ENCODE measurements at places on chromosomes 3 and 15.

DNA sequence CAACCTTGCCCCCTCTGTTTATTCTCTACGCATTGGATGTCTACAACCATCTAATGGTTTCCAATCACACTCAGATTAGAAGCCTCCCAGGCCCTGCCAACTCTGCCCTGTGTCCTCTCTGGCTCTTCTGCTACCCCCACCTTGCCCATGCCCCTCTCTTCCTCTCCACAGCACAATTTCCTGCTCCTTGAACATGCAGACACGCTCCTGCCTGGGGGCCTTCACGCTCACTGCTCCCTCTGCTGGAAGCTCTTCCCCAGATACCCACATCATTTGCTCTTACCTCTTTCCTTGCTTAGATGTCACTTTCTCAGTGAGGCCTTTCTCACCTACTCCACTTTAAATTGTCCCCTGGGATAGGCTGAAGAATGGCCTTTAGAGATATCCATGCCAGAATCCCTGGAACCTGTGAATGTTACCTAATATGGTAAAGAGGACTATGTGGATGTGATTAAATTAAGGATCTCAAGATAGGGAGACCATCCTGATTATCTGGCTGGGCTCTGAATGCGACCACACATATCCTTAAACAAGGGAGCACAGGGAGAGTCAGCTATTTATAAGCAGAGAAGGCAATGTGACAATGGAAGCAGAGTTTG is 9.9 kb downstream of the KY start:
- no peak for DNase-seq

DNA sequence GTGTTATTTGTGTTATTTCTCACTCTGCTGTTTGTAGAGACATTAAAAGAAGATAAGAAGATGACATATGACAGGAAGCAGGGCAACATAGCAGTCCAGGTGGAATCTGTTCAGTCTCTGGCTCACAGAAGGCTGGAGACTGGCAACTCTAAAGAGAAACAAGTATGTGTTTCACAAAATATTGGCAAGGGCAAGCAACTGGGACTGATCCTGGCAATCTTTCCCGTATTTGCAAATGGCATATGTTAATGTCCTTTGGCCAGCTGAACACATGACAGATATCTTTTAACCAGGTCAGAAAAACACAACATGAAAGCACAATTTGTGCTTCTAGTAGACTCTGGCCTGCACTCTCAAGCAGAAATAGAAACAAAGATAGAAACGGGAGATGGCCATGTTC is 1354.1 kb upstream of the EPHA6 start:
- no peak for DNase-seq

DNA sequence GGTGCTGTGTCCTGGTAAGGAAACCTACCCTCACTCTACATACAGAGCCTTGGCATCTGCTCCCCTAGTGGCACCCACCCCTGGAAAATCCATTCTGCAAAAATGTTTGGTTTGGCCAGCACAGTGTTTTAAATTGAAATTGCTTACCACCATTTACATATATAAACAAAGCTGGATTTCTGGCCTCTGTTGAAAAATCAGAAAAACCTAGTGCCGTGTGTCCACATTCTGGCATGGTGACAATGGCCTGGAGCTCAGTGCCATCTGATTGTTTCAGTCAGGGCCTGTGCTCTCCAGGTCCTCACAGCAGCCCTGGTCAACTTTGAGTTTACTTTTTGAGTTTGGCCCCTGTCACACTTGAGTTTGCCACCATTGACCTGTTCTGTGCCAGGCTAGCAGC is 2.9 kb upstream of the IL17RC start:
- no peak for DNase-seq

DNA sequence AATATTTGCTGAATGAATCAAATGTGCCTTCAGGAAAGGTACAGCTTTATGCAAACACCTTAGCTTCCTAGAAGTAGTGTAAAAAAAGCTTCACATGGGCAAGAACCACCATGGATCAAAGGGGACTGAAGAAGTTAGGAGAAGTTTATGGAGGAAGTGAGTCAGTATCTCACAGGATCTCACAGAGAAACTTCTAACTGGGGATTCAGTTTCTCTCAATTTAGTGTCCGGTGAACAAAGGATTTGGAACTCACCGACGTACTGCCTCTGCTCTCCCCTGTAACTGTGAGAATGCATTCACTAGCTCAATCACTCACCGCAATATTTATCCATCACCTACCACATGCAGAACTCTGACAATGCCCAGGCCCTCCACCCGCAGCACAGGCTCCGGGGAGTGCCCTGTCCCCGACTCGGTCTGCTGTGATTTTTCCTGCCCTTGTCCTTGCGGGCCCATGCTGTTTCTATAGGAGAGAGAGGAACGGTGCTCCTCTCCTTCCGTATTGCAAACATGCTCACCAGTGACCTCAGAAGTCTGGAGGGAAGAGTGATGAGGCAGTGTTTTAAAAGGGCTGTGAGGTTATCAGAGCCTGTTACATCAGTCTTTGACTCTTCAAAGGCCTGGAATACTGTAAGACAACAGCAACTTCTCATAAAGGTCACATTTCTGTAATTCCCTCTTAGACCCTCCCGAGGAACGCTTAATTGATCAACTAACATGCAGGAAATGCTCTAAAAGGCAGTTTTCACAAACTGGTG is 222.5 kb upstream of the ICE2 start:
- no peak for DNase-seq

GRCh38 chr3:192514081-192514753 is 213.1 kb downstream of the FGF12 start:
- DNase-seq: no peak

DNA sequence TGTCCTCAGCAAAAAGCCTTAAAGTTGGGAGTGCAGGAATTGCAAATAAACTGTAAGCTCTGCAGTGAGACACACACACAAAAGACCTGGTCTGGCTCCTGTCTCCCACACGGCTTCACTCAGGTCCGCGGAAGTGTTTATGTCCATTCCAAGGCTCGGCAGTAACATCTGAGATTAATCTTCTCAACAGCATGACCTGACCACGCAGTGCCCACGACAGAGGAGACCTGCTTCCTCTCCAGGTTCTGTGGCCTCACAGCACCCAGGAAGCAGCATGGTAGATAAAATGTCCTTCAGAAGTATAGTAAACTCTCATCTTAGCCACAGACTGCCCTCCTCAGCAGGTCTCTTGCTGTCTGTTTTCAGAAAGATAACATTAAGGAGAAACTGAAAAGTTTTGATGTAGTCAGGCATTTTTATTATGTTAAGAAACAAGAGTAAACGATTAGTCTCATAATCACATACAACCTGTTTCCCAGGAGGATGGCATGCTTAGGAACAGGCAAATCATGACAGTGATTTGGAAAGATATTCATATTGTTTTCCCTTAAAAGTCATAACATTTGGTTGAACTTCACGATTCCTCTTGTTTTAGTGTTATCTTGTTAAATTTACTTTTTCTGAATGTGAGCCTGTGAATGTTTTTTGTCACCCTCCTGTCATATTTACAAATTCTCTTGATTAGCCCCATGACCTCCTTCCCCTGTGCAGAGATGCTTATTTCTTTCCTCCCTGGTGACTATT is 34.6 kb downstream of the CD200R1L start:
- DNase-seq: no peak

DNA sequence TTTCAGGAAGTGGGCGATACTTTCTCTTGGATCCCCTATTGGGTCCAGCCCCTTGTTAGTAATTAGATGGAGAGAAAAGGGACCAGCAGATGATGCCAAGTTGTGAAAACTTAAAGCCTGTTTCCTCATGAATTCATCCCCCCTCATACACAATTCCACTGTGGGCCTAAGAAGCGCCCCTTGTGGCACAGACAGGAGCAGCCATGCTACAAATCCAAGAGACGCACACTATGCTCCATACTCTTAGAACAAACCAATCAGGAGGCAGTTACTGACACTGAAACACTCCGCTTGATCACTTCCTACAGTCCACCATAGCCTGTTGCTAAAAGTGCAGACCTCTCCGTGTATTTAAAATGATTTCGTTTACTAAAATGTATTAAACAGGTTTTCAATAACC is 111.3 kb upstream of the ARRDC4 start:
- DNase-seq: no peak

DNA sequence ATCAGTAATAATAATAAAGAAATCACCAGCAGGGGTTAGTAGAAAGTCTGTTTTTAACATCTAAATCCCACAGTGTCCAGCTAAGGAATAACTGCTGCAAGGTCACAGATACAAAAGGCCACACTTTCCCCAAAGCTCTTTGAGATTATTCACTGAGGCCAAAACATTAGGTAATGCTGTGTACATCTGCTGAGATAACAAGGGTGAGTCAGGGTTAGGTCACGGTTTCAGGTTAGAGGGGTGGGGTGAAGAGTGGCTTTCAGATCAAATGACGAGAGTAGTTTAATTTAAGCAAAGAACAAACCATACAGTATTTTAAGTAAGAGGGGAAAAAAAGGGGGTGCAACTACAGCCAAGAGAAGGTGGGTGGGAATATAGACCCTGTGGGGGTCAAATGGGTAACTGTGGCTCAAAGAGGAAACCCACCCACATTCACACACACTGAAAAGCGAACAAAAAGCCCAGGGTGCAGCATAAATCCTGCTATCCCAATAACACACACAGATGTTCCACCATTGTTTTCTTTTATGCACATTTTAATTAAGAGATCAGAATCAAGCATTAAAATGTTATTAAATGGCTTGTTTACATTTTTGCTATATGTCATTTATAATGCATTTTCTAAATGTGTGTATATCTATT is 412.9 kb downstream of the TIGIT start:
- DNase-seq: no peak

GRCh38 chr3:47365213-47366153 is 15.3 kb upstream of the PTPN23 start:
- no peak for DNase-seq
